GM23248 (cell line): ENCODE measurements at places on chromosomes 1 and 21.
A peak's percentile ranks its signal among the peaks of the same experiment; 100 is the strongest.

DNA sequence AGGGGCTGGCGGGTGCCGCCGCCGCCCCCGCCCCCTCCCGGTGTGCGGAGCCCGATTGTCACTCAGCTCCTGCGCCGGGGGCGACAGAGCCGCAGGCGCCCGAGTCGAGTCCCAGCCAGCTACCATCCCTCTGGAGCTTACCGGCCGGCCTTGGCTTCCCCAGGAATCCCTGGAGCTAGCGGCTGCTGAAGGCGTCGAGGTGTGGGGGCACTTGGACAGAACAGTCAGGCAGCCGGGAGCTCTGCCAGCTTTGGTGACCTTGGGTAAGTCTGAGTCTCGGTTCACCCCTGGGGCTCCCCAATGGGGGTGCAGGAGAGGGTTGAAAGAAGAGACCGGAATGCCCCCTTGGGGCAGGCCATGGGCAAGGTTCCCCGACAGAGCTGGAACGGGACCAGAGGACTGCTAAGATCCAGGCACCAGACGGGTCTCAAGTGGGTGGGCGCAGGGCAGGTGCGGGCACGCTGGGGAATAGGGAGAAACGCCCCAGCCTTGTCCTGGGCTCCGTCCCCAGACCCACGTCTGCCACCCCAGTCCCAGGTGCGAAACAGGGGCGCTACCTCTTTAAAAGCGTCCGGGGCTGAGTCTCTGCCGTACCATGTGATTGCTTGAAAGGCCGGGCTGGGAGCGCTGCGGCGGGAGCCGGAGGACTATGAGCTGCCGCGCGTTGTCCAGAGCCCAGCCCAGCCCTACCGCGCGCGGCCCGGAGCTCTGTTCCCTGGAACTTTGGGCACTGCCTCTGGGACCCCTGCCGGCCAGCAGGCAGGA, at the start of gene ADORA1:
TSS of gene ADORA1 (plus strand) at position 61 of the 765 bp plus-strand sequence. CDS start 1,116 bp downstream, outside the sequence.
- DNase-seq, result peak; percentile 88

DNA sequence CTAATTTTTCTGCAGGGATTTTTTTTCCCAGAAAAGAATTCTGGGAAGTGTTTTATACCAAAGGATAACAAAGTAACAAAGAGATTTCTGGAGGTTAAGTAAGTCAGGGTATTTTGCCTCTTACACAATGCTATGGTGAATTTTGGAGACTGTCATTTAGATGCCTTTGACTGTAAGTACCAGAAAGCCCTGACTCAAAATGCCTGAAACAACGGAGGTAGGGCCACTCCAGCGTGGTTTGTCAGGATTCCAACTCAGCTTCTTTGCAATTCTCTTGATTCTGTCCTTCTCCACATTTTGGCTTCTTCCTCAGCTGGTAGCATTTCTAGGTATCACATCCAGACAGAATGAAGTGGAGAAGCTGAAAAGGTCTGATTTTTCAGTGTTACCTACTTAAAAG, 106.5 kb downstream of the UCHL5 start:
- peak; percentile 22 for DNase-seq

- DNase-seq, result peak; percentile 35
Measured at GRCh38 chr1:84550826-84551225, 23.4 kb downstream of the CTBS start.

GRCh38 chr1:244273845-244274619, 177.7 kb downstream of the ADSS2 start:
- peak; percentile 98 for DNase-seq

DNA sequence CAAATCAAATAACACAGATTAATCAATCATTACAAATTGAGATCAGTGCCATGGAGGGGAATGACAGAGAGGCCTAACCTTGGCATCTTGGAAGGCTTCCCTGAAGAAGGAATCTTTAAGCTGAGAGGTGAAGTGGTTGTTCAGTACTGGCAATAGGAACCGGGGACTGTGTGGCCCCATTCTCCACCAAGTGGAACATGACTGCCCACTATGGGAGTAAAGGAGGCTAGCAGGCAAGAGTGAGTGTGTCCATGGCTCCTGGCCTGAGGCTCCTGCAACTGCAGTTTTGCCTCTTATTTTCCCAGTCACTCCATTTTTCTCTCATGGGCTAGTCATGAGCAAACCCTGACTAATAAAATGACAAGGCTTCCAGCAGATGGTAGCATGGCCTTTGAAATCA, 112.2 kb upstream of the GJB5 start:
- peak; percentile 14 for DNase-seq

DNA sequence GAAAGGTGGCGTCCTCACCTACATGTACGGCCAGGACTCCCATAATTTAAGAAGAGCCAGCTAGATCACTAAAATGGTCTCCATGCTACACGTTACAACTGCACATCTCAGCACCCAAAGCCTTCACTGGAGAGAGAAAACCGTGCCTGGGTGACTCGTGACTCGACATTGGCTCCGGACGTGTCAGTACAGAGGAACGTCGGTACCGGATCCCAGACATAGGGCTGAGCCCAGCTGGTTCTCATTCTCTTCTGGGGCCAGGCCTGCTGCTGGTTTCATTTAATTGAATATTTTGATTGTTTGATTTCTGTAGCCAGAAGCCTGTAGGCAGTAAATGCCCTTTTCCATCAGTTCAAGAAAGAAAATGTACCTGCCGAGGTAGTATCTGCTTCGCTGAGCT, 93.1 kb downstream of the HHIPL2 start:
- peak; percentile 91 for DNase-seq

GRCh38 chr1:160085686-160086455, 4.5 kb downstream of the KCNJ9 start:
- peak; percentile 75 for DNase-seq

DNA sequence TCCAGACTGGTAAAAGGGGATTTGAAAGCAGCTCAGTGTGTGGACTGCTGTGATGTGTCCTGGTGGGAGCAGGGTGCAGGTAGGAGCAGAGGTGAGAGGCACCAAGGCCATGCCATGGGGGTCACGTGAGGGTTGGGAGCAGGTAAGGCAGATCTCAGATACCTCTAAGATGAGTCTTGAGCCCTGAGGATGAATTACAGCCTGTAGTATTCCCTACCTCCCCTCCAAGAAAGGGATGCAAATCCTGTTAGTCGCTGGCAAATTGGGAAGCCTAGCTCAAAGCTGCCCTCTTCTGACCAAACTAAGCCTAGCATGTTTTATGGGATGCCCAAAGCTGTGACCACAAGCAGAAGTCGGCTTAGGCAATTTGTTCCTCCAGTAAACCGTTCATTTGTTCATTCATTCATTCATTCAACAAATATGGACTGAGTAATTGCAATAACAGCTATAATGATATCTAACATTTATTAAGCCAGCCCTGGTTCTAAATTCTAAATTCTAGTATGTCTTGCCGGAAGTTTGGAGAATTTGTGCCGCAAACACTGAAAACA, 3.9 kb upstream of the NUAK2 start:
- DNase-seq, result peak; percentile 75

- no peak for DNase-seq
Measured at GRCh38 chr1:53562981-53563379, 103.8 kb downstream of the DMRTB1 start.

GRCh38 chr1:167545349-167545748, 8.2 kb downstream of the CREG1 start:
- DNase-seq, result no peak

GRCh38 chr1:58577654-58578030, 590 bp upstream of the TACSTD2 start:
- no peak for DNase-seq

GRCh38 chr1:4016351-4017130, 116.5 kb upstream of the C1orf174 start:
- peak; percentile 2 for DNase-seq

DNA sequence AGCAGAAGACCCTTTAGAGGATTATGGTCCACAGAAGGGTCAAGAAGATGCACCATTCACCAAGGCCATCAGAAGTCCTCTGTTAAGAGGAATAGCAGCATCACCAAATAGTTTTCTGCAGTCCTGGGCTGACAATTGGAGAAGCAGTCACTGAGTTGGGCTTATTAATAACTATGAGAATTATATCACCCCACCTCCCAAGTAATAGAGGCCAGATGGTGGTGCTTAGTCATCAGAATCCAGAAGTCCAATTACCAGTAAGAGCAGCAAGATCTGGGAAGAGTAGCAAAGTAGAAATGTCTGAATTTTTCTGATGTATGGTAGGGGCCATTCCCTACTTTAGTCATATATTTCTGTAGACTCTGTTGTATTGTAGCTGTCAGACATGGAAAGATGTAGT, 6.1 kb upstream of the PSMA5 start:
- DNase-seq, result peak; percentile 78

- DNase-seq, result peak; percentile 84
Measured at GRCh38 chr1:11062965-11063401, 3.2 kb upstream of the SRM start.

DNA sequence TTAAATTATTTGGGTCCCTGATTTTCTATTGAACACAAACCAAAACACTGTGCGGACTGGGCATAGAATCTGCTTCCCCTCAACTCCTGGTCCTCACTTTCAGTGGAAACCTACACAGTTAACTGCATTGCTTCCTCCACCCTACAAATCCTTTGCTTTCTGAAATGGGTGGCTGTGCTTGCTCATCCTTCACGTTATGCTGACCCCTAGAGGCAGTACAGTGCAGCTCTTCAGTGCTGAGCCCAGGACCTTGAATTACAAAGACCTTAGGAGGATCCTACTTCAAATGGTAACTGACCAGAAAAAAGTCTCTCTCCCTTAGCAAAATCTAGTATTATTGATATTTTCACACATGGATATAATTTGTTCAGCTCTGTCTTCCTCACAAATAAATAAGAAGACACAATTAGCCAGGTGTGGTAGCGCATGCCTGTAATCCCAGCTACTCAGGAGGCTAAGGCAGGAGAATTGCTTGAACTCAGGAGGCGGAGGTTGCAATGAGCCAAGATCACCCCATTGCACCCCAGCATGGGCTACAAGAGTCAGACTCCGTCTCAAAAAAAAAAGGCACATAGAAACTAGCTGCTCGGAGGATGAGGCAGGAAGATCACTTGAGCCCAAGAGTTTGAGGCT, 63.4 kb upstream of the L1TD1 start:
- peak; percentile 78 for DNase-seq

DNA sequence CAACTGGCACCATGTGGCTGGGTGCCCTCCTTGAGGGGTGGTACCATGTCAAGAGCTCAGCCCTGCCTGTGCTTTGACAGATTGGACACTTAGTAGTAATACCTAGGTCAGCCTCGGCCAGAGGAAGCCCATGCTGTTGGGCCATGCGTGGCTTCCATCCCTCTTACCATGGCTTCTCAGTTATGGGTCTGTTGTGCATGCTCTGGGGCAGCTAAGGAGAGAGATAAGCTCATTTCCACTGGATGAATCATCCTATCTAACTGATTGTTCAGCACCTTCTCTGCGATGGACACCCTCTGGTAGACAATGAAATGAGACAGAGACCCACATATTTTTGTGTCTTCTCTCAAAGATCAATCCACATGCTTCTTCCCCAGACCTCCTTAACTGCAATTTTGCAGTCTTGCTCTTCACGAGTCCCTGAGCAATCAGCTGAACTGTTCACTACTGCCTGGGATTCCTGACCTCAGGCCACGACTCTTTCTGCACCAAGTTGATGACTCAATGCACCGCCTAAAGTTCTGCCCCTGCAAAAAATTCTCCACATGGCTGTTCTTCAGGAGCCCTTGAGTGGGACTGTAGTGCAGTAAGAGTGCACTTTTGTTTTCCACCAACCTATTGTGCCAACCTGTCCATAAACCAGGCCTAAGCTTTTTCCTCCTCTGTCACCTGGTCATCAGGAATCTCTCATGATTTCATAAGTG, 6.9 kb upstream of the TRIM62 start:
- DNase-seq, result peak; percentile 36

GRCh38 chr1:178137238-178137637, 43.3 kb downstream of the RASAL2 start:
- DNase-seq, result peak; percentile 23

DNA sequence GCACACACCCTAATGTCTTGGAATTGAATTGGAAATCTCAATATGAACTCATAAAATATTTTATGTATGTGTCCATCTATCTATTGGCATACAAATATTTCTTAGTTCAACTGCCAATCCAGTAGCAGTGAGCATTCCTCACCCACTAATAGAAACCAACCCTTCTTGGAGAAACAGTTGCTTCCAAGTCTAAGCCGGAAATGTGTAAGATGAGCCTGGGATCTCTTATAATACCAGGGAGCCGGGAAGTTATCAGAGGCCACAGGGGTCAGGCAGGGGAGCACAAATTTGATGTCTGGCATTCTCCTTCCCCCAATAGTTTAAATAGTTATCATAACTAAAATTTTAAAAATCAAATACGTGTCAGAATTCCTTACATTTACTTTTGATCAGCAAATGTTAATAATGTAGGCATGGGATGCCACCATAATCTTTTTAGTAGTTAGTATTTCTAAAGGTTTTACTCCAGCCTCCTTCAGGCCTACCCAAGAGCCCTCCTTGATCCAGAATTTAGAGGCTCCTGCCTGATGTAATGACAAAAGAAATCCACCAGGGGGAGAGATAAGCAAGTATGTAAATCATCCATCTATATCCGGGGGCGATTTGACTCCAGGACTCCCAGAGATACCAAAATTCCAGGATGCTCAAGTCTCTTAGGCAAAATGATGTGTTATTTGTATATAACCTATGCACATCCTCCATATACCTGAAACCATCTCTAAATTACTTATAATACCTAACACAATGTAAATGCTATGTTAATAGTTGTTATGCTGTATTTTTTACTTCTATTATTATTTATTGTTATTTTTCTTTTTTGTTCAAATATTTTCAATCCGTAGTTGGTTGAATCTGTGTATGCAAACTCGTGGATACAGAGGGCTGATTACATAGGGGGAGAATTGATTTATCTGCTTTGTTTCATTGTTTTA, 218.7 kb upstream of the COA6 start:
- peak; percentile 82 for DNase-seq

GRCh38 chr21:15121655-15122120, 56.9 kb upstream of the NRIP1 start:
- DNase-seq, result peak; percentile 9

DNA sequence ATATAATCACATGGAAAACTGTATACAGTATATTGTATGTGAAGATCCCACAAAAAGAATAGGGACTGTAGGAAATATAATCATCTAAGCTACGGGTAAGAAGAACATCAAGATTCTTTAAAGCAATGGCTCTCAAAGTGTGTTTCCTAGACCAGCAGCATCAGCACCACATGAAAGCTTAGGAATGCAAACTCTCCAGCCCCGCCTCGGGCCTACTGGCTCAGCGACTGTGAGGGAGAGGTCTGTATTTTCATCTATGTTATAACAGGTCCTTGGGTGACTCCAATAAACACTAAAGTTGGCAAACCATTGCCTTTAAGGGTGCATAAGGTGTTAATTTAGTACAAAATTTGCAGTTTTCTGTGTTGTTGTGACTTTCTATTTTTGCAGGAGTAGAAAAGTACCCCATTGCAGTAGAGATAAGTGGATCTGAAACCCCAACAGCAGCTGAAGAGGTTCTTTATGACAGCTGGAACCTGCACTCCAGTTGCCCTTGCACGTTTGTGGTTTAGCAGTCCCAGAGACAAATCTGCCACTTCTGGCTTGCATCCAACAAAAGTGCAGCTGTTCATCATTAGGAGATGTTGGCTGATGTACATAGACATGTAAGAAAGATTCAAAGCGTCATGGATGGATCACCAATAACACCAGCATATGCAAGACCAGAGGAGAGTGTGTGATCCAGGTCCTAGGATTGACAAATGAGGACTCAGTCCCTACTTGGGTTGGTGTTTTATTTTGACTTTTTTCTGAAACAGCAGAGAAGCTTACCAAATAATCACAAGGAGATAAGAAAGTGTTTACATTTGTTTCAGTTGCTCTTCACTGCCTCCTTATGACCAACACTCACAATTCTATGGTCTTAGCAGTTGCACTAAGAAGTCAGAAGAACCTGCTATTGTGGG, 15.9 kb upstream of the IFNAR1 start:
- DNase-seq, result no peak

GRCh38 chr1:89425056-89425455, 61.2 kb downstream of the GBP6 start:
- no peak for DNase-seq
